ENCODE measurements at places on chromosomes 4 and X.

GRCh38 chrX:10509397-10509796, 111.0 kb downstream of the MID1 start:
- no peak for DNase-seq

GRCh38 chrX:8981723-8982122, 52.2 kb downstream of the FAM9B start:
- DNase-seq: no peak

DNA sequence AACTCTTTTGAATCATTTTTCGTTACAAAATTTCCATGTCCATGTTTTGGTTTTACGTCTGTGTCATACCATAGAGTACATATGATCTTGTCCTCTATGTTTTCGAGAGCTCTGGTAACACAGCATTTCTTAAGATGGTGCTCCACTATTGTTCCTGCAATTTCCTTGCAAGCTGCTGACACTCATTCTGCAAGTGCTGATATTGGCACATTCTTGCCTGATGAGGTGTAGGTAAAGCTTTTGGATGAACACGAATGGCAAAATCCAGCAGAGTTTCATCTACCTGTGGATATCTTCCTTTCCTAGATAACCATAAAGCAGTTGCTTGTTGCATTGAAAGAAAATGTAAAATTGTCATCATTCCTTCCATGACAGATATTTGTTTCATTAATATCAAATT, 41.3 kb downstream of the MAGEB17 start:
- no peak for DNase-seq

GRCh38 chrX:75181721-75182120, 25.6 kb upstream of the ABCB7 start:
- no peak for DNase-seq

GRCh38 chrX:149568701-149569296, 18.5 kb downstream of the MAGEA9B start:
- no peak for DNase-seq

- DNase-seq: no peak
Measured at GRCh38 chr4:110487873-110488272, 11.9 kb downstream of the ENPEP start.

GRCh38 chr4:85928775-85929591, 430.9 kb downstream of the MAPK10 start:
- DNase-seq: no peak

GRCh38 chr4:78770091-78770642, 6.0 kb upstream of the BMP2K start:
- DNase-seq: no peak

DNA sequence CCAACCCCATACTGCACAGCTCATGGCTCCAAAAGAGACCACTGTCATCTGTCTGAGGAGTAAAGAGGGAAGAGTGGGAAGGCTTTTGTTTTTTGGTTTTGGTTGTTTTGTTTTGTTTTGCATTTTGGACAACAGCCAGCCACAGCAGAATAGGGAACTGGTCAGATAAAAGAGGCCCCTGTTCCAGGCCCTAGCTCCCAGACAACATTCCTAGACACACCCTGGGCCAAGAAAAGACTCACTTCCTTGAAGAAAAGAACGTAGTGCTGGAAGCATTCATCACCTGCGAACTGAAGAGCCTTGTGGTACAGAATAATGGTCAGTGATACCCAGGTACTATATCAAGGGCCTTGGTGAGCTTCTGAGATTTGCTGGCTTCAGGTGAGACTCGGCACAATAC, 619.4 kb upstream of the SPANXN1 start:
- DNase-seq: no peak

- no peak for DNase-seq
Measured at GRCh38 chr4:10495651-10496050, 38.4 kb upstream of the ZNF518B start.

DNA sequence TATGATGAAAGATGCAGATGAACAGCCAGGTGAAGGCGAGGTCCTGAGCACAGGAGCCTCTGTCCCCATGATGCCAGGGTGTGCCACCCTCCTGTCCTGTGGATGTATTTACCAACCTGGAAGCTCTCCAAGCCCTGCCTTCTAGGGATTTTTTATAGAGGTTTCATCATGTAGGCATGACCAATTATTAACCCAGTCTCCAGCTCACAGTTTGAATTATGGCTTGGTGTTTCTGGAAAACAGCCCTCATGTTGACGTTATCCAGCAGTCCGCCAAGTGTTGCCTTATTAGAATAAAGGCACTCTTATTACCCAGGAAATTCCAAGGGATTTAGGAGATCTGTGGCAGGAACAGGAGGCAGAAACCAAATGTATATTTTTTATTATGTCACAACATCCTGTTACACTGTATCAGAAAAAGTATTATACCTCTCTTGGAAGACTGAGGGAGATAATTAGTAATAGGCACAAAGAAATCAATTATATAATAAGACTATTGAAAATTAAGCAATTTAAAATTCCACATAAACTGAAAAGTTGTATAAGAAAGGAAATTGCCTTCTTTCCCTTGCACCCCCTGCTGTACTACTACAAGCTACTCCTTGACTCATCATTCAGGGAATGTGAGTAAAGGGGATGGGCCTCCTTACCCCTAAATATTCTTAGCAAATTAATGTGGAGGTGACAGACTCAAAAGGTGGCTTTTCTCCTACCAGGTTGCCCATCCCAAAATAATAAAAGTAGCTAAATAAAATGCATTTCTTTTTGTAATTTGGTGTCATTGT, 129.6 kb downstream of the ZNF330 start:
- DNase-seq: no peak

GRCh38 chrX:116170511-116170910, at the start of gene AGTR2:
TSS of gene AGTR2 (plus strand) at chrX:116170744. CDS start at chrX:116172281, 1,537 bp downstream.
- DNase-seq: no peak

- no peak for DNase-seq
Measured at GRCh38 chrX:70168238-70169188, 8.8 kb upstream of the DGAT2L6 start.

DNA sequence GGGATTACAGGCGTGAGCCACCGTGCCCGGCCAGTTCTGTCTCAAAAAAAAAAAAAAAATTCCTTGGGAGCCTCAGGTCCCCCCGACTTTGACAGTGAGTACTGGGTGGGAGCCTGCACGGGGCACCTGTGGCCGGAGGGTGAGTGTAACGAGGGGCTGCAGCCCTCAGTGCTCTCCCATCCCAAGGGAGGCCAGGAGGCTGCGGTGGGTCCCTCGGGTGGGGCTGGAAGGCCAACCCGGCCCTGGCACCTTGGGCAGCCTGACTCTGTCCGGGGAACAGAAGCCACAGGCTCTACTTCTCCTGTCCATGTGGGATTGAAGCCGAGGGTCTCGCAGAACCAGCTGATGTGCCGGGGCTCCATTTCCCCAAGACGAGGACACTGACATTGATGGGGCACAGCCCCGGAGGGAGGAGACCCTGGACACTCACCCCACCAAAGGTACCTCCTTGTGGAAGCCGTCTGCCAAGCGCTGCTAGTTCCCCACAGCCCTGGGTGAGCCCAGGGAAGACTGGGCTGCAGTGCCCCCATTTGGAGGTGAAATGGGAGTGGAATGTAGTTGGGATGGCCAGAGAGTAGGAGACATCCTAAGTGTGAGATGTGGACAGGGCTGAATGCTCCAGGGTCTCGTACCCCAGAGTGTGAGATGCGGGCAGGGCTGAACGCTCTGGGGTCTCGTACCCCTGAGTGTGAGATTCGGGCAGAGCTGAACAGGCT, 2.3 kb upstream of the SLC26A1 start:
- DNase-seq: no peak

- DNase-seq: no peak
Measured at GRCh38 chr4:53497487-53498244, 93.6 kb downstream of the LNX1 start.

GRCh38 chrX:153381684-153382532, 19.2 kb downstream of the PNMA6E start:
- peak; percentile 70 for DNase-seq

DNA sequence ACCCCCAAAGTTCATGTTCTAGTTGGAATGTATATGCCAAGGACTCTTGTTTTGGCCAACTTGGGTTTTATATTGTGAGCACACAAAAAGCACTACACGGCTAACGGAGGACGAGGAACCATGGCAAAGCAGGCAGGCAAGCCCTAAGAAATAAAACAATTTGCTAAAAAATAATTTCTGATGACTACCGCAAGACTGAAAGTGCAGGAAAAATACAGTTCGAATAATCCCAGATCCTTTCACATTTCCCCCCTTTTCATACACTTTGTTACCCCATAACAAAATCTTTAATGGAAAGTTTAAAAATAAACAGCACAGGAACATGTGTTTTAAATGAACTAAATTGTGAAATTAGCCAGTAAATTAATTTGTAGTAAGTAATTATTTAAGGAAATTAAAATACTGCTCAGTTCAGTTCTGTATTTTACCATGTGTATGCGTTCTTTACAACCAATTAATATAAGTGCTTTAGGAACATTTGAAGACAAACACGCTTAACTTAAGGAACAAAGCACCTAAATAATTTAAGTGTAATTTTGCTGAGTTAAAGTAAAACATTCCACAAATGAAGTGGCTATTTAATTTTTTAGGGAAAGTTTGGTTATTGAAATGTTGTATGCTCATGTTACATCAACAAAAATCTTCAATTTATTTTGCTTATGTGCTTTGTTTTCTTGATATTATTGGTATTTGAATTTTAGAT, 12.4 kb upstream of the PITX2 start:
- DNase-seq: no peak

DNA sequence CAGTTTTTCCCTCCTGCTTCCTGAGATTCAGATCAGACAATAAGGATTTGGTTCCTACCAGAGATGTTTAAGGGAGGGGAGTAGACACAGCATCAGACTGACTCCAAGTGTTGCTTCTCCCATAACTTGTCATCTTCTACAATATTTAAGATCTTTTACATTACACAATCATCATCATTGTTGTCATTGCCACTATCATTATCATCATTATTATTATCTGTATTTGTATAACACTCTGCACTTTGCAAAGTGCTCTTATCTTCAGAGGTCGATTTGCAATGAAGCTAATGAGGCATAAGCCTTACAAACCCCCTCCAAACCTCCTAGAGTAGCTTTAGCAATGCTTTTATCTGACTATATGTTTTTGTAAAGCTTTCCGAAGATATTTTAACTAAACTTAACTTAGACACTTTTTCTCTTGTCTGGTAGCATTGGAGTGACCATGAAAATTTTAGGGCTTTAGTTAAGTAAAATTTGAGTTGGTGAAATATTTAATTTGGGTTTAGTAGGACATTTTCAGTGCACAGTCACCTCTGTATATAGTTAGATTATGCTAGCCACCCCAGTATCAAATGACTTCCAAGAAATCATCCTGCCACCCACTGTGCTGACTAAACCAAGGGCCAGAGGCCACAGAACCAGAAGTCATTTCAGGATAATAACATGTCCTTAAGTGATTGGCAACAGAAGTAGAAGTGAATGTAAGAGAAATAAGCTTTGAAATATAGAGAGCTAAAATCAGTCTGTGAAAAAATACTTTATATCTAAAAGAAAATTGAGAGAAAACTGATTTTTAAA, 124.2 kb upstream of the NRK start:
- no peak for DNase-seq

DNA sequence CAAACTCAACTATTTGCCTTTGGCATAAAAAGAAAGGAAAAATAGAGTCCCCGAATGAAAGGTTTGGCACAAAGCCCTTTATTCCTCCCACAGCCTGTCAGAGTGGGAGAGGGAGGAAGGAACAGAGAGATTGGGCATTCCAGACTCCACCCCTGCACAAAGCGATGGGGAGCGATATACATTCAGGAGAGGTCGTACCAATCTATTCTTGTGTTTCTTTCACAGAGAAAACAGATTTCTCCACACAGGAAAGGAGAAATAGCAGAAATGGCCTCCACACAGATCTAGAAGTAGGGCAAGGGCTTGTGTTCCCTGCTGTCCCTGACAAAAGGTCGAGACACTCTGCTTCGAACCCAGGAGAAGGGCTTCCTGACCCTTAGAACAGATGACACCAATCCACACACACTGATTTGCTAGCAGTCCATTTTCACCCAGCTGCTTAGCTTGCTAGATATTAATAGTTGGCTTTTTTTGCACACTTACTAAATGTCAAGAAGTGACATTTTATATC, 197.4 kb downstream of the MAML3 start:
- DNase-seq: no peak

- DNase-seq: no peak
Measured at GRCh38 chr4:162274354-162274753, 110.6 kb upstream of the FSTL5 start.

DNA sequence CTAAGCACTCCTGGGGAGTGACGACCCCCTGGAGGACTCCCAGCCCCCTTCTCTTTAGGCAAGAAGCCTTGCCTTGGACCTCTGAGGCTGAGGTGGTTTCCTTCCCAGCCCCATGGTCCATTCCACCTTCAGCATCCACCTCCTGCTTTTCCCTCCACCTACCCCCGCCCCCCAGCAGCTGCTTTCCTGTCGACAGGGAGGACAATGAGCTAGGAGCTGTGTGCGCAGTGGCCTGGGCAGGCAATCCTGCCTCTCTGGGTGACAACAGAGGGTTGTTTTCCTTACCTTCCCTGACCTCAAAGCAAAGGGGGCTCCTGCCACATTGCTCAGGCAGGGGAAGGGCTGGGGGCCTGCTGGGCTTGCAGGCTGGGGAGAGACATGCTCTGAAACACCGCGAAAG, 123.5 kb downstream of the BCOR start:
- DNase-seq: no peak

GRCh38 chrX:133555782-133556458, 140.6 kb upstream of the GPC4 start:
- no peak for DNase-seq

- no peak for DNase-seq
Measured at GRCh38 chr4:100945789-100946188, 401.5 kb downstream of the PPP3CA start.

- DNase-seq: no peak
Measured at GRCh38 chr4:60683973-60684372, 516.2 kb upstream of the ADGRL3 start.

Data from NCI-H1930 (cell line).